ENCODE measurements at places on chromosomes 16 and 17.
A peak's percentile ranks its signal among the peaks of the same experiment; 100 is the strongest.

DNA sequence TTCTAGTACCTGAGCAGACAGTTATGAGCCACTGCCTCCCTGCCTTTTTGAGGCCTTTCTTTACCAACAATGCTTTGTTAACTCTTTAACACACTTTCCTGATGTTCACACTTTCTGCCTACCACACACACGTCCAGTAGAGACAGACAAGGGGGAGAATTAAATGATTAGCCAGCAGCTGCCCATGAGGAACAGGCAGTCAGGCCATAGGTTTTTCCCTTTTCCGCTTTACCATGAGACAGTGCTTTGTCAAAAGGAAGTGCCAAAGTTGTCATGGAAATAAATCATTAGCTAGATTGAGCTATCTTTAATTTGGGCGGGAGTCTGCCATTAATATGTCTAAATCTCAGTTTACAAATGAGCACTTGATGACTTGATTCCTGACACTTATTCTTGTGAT lies 102.1 kb downstream of the PITPNC1 start:
- no peak for DNase-seq

- DNase-seq = no peak
Measured at GRCh38 chr16:50301626-50302471, 35.5 kb downstream of the ADCY7 start.

DNA sequence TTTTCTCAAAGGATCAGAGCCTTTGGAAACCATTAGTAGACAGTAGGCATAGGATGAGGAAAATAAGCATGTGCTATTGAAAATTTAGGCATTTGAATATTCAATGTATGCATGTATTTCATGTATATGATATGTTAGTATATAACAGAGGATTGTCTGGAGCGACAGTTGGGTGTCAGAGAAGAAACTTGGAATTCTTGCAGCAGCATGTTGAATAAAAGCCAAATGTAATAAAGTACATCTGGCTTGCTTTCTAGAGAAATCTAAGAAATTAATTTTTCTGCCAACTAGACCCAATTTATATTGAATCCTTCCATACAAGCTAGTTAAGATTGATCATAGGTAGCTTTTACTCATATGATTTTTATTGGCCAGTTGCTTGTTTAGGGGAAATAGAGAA lies 578.8 kb downstream of the CDH11 start:
- DNase-seq = no peak

GRCh38 chr17:61650749-61651148 lies 59.7 kb upstream of the NACA2 start:
- DNase-seq = no peak

- DNase-seq = no peak
Measured at GRCh38 chr16:11051430-11051829, 107.1 kb downstream of the CLEC16A start.

DNA sequence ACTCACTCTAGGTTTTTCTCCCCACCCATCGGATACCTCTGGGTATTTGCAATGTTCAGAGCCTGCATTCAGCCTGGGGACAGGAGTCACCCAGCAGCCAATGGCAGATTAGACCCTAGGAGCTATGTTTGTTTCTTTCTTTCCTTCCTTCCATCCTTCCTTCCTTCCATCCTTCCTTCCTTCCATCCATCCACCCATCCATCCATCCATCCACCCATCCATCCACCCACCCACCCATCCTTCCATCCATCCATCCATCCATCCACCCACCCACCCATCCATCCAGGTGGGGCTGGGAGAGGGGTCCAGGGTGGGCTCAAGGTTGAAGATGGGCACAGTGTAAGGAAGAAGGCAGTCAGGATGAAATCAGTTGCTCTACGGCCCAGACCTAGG lies 39.9 kb downstream of the TIMM22 start:
- no peak for DNase-seq

GRCh38 chr17:72467841-72468653 lies 347.2 kb downstream of the SOX9 start:
- DNase-seq = no peak

GRCh38 chr17:78947235-78948149 lies 22.3 kb upstream of the TIMP2 start:
- no peak for DNase-seq

- no peak for DNase-seq
Measured at GRCh38 chr16:75250809-75251279, 580 bp downstream of the BCAR1 start.

DNA sequence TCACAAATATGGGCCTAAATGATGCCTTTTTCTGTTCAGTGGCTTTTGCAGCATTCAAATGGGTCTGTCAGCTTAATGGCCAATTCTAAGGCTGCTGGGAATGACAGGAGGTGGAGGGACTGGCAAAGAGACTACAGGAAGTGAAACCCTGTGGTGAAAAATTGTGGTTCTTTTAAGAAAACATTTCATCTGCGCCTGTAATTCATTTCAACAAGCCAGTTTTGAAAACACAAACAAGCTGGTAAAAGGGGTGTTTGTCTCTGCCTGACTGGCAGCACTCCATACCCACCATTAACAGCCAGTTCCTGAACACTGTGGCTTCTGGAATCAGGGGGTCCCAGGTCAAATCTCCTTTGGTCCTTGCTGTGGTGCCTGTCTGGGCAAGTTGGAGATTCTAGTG lies 3.6 kb upstream of the KDM8 start:
- peak; percentile 56 for DNase-seq

DNA sequence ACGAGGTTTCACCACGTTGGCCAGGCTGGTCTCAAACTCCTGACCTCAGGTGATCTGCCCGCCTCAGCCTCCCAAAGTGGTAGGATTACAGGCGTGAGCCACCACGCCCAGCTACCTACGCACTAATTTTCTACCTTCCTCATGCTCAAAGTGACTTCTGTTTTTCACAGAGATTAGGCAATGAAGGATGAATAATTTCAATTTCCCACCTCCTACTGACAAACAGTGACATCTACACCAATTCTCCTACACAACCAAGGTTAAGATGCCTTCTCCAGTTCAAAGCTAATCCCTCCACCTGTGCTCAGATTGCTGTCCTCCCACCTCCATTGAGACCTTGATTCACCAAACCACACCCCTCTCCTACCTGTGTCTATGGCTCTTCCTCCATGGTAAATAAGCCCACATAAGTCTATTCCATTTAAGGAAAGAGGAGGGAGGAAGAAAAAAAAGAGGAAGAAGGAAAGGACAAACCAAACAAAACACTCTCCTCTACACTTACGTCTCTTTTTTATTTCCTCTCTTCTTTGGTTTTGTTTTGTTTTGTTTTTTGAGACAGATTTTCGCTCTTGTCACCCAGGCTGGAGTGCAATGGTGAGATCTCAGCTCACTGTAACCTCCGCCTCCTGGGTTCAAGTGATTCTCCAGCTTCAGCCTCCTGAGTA lies 5.5 kb upstream of the MED11 start:
- no peak for DNase-seq

DNA sequence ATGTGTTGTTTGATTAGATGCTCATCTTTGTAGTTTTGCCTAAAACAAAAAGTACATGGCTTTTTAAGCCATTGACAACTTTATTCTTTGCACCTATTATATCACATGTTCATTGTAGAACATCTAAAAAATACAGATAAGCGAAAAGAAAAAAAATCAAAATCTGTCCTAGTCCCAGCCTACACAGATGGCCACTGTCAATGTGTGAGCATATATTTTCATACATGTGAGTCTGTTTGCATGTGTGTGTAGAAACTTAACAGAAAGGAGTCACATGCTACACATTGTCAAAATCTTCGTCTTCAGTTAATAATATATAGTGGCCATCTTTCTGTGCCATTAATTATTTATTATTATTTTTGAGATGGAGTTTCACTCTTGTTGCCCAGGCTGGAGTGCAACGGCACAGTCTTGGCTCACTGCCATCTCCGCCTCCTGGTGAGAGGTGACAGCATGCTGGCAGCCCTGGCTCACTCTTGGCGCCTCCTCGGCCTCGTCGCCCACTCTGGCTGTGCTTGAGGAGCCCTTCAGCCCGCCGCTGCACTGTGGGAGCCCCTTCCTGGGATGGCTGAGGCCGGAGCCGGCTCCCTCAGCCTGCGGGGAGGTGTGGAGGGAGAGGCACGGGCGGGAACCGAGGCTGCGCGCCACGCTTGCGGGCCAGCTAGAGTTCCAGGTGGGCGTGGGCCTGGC lies 68.5 kb upstream of the AMZ2 start:
- no peak for DNase-seq

- DNase-seq = no peak
Measured at GRCh38 chr17:76164331-76164730, 23.3 kb upstream of the FOXJ1 start.

Measured in CD4-positive, alpha-beta T cell treated with Interleukin-15 for 4 hours (primary cell).